ENCODE measurements at places on chromosomes 11 and 22. TPM values are rescaled to one million over a fixed set of nuclear protein-coding genes. Genes with fewer than 3 reads are reported as not detected.

- no peak for DNase-seq
These were observed 202.1 kb downstream of the ADAMTS15 start for GRCh38 chr11:130650456-130651030.

MS4A14 gene
- not detected for total RNA-seq

PARVG gene
- not detected for total RNA-seq

NCR3LG1 gene
- total RNA-seq: 0.33 TPM

GRCh38 chr11:72218251-72218745, 1.7 kb downstream of the FOLR2 start:
- no peak for DNase-seq

GRCh38 chr11:29260939-29261705, 755.7 kb downstream of the KCNA4 start:
- DNase-seq: peak; percentile 65

All from PC-9 (cell line).